ENCODE measurements at places on chromosomes 7 and 10. TPM values are rescaled to one million over a fixed set of nuclear protein-coding genes. Genes with fewer than 3 reads are reported as not detected.

GSTO2 gene
- total RNA-seq = 18.3 TPM

MALSU1 gene
- total RNA-seq = 37.2 TPM

CACNA2D1 gene
- total RNA-seq = 3.9 TPM

SLC13A1 gene
- 2.1 TPM for total RNA-seq

PRR15 gene
- total RNA-seq = 173 TPM

CALML3 gene
- 0.17 TPM for total RNA-seq

MPP7 gene
- total RNA-seq = 38.7 TPM

ABCB4 gene
- 0.65 TPM for total RNA-seq

AMPH gene
- total RNA-seq = 3.2 TPM

CCDC136 gene
- total RNA-seq = 2.1 TPM

TAS2R41 gene
- total RNA-seq = not detected

H2BK1 gene
- not detected for total RNA-seq

CYP26C1 gene
- 0.14 TPM for total RNA-seq

SPDYE2 gene
- not detected for total RNA-seq

ATOH7 gene
- 0.19 TPM for total RNA-seq

Data from mucosa of descending colon (tissue), 3 donors.